ENCODE measurements at places on chromosomes 4 and X.

GRCh38 chrX:117510453-117510852 is 606.2 kb downstream of the KLHL13 start:
- peak; percentile 22 for DNase-seq

- DNase-seq: no peak
Observed at GRCh38 chrX:133081990-133082389, 14.9 kb downstream of the USP26 start.

- DNase-seq: no peak
Observed at GRCh38 chr4:113810906-113811305, 49.4 kb upstream of the CAMK2D start.

DNA sequence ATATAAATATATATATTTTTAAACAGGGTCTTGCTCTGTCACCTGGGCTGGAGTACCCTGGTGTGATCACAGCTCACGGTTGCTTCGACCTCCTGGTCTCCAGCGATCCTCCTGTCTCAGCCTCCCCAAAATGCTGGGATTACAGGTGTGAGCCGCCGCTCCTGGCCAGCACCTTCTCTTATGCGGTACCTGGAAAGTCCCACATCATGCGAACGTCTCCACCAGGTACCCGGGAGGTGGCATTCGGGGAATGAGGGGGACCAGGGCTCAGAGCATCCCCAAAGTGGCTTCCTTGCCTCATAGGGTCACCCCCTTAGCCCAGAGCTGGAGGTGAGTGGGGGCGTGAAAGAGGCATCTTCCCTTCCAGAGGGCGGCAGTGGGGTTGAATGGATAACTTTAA is 84.0 kb upstream of the PPP2R3B start:
- no peak for DNase-seq

DNA sequence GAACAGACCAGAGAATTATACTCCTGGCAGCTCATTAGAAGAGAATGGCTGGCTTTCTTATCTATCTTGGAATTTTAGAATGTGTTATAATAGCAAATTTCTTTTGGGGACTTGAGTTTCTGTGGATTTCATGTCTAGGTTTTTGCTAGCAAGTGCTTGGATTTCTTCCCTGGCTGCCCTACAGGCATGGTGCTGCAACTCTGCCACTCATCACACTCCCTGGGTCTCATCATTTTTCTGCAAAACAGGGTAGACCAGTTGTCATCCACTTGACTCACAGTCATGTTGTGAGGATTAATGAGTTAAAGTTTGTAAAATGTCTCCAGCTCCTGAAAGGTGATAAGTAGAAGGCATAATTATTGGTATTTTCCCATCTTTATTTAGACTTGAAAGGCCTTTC is 60.7 kb upstream of the LCORL start:
- DNase-seq: no peak

DNA sequence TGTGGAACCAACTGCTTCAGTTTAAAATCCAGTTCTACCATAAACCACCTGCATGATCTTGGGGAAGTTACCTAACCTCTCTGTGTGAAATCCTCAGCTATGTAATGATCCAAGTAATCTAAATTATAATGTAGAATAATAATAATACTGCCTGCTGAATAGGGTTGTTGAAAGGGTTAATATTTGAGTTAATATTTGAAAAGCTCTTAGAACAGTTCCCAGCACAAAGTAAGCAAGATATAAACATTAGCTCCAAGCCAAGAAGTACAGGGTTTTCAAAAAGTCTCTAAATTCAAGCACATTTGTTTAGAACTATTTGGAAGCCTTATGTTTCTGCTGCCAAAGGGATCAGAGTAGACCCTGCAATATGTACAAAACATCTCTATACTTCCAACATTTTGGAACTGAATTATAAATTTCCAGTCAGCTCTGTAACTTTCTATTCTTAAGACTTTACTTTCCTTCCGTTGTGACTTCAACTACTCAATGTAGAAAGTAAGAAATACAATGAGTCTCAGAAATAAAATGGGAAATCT is 76.7 kb upstream of the FAM9C start:
- DNase-seq: no peak

All from RKO (cell line).